Uterus (tissue), 4 donors: ENCODE measurements at places on chromosomes 11 and 22.

DNA sequence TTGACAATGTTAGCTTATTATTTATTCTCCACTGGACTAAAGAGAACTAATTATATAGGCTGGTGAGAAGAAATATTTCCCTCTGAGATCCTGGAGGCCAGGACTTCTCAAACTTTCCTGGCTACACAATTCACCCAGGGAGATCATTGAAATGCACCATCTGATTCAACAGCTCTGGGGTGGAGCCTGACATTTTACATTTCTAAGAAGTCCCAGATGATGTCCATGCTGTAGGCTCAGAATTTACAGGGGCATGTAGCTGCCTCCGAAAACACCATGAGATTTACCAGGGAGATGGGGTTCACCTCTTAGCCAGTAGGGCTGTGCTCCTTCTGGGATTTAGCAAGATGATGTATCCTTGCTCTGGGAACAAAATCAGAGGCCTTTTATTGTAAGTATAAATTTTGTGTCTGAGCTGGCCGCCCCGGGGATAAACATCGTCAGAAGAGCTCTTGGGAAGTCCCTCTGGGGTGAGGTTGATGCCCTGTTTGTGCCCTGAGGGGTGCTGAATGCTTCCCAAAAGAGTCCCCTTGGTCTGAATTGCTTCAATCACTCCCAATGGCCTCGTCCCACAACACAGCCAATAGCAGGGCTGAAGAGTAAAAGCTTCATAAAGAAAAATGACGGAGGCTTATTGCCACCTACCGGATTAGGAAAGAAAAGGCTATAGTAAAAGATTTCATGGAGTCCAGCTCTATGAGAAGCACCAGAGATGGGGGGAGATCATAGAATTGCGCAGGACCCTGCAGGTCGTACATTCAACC, 33.4 kb upstream of the API5 start:
- DNase-seq: no peak

DNA sequence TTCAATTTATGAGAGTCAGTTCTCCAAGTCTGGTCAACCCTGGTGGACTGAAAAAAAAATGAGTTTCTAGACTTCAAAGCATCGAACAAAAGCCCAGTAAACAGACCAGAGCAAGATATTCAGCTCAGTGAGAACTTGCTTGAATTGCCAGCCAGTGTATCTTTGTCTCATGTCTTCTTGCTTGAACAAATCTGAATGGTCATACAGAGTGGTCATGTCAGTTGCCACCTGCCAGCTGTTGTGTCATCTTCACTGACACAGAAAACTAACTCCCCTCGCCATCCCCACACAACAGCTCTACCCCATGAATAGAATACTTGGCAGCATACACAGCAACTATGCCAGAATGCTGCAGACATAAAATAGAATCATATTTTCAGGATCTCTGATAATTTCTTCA, 27.5 kb upstream of the CALCB start:
- no peak for DNase-seq

DNA sequence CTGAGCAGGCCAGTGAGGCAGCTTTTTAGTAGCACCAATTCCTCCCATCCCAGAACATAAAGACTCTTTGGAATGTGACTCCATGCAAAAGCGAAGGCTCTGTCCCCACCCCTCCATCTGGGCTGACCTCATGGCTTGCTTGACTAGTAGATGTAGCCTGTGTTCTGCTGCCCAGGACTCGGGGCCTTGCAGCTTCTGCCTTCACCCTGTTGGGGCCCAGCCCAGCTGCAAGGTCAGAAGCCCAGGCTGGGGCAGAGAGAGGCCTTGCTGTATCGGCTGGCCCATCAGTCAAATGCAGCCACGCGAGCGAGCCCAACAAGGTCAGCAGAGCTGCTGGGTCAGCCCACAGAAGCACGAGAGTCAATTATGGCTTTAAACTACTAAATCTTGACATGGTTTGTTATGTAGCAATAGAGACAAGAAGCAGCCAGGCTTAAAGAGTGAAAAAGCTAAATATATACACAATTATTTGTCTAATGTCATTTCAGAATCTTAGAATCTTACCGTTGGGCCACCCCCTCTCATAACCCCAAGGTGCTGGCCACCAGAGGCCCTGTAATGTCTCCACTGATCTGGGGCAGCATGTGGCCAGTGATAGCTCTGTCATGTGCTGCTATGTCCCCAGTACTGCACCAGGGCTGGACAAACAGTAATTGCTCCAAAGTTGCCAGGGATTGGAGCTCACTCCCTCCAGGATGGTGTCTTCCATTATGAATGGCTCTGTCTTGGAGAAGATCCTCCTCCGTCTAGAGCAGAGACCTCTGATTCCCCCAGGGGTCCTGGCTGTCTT, 10.4 kb upstream of the WNT11 start:
- no peak for DNase-seq

DNA sequence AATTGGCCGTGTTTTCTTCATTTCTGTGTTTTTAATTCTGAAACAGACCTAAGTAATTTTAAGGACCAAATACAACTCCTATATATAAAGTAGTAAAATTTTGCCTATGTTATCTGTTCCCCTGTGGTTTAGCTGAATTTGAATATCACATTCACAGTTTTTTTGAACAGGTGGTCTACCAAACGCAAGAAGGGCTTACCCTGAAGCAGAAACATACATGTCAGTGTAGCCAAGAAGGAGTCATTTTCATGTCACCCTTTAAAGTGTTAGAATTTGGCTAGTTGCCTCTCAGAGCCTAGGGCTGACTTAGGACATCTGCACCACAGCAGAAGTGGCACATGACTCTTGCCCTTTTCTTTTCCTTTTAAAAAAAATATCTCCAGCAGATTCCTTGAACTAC, 34.3 kb downstream of the MYBPC3 start:
- no peak for DNase-seq

DNA sequence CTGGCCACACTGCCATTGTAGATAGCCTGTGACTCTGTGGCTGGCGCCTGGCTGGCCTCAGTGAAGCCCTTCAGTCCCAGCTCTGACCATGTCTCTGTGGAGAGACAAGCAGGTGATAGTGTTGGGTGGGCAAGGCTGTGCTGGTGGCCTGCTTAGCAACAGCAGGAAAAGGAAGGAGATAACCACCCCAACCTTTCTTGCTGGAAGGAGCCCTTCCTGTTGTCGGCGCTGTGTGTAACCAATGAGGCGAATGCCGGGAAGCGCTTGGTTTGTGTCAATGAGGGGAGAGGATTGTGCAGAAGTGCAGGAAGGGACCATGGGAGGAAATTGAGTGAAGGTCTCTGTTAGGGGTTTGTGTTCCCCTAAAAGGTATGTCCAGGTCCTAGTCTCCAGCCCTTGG, 27.3 kb downstream of the PARVB start:
- DNase-seq: no peak

- no peak for DNase-seq
Measured at GRCh38 chr11:13318498-13319295, 41.1 kb downstream of the BMAL1 start.

DNA sequence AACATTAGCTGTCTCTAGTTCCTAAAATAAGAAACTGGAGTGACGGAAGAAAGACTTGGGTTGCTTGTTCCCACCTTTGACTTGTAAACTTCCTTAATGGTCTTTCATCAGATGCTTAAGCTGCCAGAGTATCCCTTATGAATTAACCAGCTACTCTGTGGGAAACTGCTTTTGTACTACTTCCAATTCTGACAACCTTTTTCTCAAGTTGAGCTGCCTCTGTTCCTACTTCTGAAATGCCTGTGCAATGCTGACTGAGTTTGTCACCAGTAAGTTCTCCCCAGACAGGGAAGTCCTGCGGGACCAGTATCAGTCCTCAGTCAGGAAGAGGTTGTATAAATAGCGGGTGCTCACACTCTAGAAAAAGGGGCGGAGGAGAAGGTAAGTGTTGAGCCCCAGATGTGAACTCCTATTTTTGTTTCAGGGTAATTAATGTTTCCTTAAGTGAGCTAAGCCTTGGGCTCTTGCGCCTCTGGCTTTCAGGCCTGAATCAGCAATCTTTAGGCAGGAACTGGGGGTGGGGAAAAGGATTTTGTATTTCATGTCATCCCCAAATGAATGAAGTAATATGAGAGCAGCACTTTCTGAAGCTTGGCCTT, 67.2 kb downstream of the CECR2 start:
- DNase-seq: no peak

DNA sequence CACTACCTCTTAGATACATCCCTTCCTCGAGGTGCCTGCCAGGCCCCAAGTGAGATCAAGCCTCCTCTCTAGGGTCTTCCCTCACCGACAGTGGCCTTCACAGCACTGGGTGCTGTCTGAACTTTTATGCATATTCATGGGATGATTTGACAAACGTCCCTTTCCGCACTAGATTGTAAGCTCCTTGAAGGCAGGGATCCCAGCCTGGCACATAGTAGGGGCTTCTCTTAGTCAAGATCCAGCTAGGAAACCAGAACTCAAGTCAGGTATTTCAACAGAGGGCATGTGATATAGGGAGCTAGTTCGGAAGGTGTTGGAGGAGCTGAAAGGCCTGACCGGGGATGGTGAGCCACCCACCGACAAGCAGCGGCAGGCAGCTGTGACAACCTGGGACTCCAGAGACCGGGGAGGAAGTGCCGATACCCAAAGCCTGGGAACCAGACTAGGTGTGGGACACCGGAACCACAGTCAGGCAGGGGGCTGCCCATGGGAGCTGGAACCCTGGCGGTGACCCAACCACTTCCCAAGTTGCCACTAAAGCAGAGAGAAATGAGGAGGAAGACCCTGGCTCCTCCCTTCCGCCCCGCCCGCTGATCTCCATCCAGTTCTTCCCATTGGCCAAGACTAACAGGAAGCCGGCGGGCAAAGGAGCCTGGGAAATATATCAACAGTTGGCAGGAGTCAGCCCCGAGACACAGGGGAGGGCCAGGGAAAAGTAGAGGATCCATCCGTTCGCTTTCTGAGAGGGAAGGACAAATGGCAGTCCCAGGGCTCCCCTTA, 39.8 kb upstream of the CD82 start:
- no peak for DNase-seq

DNA sequence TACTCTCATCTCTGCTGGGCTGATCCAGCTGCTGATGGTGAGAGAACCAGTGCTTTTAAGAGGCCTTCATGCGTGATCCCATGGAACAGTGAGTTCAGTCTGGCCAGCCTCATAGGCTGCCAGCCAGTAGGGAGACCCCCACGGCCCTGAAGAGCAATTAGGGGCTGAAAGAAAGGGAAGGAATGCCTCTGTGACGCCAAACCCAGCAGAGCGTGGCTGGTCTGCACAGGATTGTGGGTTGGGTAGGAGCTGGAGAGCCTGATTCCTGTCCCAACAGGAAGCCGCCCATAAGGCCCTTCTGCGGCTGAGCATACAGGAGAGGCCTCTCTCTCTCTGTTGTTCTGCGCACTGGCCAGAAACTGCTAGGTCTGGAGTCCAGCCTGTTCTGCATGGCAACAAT, 181.5 kb upstream of the E2F8 start:
- DNase-seq: no peak

GRCh38 chr22:38205261-38206128, 3.7 kb downstream of the MAFF start:
- peak; percentile 88 for DNase-seq

- DNase-seq: no peak
Measured at GRCh38 chr11:73203790-73204189, 14.3 kb upstream of the P2RY2 start.

DNA sequence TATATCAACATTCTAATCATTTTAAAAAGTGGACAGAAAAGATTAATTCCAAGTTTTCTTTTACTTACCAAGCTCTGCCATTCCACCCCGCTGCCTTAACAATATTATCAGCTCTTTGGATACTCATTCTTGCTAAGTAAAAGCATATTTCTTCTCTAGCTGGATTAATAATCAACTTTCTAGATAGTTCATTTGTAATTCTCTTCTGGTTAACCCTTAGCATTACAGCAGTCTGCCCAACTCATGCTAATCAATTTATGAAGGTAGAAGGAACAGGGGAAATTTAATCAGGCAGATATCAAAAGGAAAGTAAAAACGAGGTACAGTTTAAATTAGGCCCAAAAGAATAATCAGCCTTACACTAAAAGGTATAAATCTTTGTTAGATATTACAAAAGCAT, 41.0 kb upstream of the SOX6 start:
- no peak for DNase-seq

- DNase-seq: no peak
Measured at GRCh38 chr22:28146401-28147314, 227.6 kb upstream of the PITPNB start.

- DNase-seq: peak; percentile 13
Measured at GRCh38 chr11:1300569-1301187, 8.8 kb downstream of the TOLLIP start.

DNA sequence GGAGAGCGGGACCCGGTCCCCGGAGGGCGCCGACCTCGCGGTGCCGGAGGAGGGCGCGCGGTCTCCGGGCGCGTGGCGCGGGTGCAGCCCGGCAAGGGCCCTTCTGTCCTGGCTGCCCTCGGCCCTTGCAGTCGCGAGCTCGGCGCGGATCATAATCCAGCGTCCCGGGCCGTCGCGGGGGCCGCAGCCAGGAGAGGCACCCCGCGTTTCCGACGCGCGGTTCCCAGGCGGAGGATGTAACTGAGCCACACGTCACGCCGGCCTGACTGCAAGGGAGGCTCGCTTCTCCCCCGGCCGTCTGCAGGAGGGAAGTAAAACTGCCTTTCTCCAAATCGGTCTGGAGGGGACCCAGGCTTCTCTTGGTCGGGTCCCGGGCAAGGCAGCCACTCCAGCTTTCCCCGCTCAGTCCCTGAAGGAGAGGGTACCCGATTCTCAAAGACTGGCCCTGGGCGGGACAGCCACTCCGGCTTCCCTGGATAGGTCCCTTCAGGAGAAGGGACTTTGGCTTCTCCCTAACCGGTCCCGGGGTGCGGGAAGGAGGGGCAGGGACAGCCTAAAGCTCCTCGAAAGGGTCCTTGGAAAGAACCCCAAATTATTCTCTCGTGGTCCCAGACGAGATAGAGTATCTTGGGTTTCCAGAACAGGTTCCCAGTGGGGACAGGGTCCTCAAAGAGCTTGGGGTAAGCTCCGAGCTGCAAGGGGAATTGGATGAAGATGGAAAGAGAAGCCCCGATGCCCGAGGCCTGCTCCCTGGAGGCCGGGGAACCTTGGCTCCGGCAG, 836 bp downstream of the SPON1 start:
- peak; percentile 22 for DNase-seq

GRCh38 chr11:11095831-11096723, 238.2 kb upstream of the ZBED5 start:
- no peak for DNase-seq

DNA sequence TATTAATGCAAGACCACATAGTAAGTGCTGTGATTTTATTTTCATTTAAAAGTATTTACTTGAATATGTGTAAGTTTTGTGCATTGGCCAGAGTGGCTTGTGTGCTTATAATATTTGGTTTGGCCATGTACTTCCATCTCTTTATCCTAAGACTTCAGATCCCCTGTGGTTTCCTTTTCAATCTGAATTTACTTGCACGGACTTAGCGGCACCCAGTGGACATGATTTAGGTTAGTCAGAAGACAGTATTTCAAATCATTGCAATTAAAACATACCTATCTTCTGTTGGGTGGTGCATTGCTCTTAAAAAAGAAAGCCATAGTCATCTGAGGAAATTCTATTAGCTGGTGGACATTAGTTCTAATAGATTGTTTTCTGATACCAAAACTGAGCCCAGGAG, 30.7 kb downstream of the PIWIL4 start:
- no peak for DNase-seq

DNA sequence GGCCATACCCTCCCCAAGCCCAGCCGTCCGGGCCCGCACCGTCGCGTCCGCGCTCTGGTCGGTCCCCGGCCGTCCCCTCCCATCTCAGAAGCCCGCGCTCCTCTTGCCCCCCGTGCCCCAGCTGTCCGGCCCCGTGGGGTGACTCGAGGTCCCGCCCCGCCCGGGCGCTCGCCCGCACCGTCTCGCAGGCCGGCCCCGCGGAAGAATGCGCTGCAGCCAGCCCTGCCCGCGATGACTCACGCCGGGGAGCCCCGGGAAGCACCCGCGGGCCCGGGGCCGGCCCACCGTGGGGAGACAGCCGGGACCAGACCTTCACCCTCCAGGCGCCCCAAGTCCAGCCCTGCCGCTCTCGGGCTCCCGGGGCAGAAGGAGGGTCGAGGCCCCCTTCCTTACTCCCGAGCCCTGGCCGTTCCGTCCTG, 320 bp upstream of the PHLDA2 start:
- no peak for DNase-seq
